T47D (cell line): ENCODE measurements at places on chromosomes 6 and 20.
A peak's percentile ranks its signal among the peaks of the same experiment; 100 is the strongest.

DNA sequence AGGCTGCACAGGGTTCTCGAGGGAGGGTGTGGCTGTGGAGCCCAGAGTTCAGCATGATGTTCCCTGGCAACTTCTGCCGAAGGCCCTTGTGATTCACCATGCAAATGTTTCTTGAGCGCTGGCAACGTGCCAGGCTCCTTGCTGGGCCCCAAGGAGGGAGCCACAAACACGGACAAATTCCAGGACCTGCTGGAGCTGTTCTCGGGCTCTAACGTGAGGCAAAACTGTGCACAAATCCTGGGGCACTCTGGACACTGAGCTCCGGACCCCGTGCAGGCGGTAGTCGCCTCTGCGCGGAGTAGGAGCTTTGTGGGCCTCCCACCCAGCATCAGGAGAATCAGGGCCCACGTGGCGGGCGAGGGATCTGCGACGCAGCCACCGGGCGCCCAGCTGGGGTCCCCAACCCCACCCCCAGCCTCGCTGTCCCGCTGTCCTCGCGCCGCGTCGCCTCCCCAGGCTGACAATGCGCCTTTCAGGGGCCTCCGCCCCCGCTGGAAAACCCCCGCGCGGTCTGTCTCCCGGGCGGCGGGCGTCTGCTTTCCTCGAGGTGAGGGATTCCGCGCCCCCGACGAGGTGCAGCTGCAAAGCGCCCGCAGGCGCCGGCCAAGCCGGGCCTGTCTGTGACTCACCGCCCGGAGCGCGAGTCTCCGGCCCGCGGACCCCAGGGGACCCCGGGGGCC is 31.7 kb upstream of the SCUBE3 start:
- DNase-seq = peak; percentile 46

GRCh38 chr6:139965393-139965792 is 590.9 kb upstream of the CITED2 start:
- no peak for DNase-seq

DNA sequence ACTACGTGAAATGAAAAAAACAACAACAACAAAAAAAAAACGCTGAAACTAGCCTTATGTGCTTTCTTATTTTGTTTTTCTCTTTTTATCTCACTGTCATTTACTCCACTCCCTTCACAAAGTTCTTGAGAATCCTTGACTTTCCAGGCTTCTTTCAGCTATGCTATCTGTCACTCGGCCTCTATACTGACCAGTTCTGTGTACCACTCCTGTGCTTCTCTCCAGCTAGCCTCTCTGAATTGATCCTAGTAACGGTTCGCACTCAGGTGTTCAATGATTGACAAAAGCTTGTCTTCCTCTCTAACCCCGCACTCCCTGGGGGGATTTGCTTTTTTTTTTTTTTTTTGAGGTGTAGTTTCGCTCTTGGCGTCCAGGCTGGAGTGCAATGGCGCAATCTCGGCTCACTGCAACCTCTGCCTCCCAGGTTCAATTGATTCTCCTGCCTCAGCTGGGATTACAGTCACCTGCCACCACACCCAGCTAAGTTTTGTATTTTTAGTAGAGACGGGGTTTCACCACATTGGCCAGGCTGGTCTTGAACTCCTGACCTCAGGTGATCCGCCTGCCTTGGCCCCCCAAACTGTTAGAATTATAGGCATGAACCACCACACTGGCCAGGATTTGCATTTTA is 31.8 kb downstream of the MLIP start:
- no peak for DNase-seq

DNA sequence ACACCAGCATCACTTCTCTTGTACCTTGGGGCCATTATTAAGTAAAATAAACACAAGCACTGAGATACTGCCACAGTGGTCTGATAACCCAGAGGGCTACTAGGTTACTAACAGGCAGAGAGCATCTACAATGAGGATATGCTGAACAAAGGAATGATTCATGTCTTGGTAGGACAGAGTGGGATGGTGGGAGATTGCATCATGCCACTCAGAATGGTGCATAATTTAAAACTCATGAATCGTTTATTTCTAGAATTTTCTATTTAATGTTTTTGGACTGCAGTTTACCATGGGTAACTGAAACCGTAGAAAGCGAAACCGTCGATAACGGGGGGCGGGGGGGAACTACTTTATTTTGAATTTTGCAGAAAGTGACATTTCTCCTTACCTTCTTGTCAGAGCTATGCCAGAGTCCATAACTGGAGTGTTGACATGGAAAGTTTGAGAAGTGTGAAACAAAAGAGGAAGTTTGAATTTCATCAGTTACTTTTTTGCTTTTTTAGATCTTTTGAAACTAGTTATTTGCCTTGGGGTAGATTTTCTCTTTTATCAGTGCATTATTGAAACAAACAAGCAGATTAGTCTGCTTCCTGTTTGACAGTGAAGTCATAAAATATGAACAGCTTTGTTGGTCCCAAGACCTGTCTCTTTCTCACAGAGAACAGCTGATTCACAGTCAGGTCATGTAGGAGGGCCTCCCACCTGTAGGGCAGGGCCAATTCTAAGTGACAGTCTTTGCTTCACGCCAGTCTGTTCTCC is 124.9 kb downstream of the KLHL32 start:
- no peak for DNase-seq

- DNase-seq = no peak
Observed at GRCh38 chr6:161477876-161478425, 204.1 kb upstream of the AGPAT4 start.

DNA sequence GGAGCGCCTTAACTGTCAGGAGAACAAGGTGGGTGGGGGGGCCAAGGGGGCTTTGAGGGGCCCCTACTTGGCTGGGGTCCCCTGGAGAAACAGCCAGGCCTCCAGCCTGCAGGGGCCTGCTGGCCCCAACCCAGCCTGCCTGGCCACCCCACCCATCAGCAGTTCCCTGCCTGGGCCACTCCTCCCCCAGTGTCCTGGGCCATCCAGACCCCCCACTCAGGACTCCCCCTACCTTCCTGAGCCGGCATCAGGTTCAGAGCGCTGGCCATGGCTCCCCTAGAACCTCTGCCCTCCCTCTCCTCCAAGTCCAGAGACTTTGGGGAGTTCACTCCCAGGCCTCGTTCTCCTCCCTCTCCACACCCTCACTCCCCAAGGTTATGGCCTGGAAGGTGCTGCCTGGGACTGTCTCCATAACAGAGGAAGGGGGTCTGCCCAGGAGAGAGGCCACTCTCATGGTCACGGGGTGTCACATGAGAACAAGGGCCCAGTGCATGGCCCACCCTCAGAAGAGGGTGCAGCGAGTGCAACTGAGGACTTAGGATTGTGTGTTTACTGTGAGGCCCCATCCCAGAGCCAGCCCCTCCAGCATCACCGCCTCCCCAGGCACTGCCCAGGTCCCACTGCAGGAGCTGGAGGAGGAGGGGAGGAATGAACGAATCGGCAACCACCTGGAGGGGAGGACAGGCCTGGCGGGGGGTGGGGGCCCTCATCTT is 6.0 kb downstream of the SLC17A9 start:
- no peak for DNase-seq

- DNase-seq = no peak
Observed at GRCh38 chr6:156890627-156891314, 113.6 kb downstream of the ARID1B start.

DNA sequence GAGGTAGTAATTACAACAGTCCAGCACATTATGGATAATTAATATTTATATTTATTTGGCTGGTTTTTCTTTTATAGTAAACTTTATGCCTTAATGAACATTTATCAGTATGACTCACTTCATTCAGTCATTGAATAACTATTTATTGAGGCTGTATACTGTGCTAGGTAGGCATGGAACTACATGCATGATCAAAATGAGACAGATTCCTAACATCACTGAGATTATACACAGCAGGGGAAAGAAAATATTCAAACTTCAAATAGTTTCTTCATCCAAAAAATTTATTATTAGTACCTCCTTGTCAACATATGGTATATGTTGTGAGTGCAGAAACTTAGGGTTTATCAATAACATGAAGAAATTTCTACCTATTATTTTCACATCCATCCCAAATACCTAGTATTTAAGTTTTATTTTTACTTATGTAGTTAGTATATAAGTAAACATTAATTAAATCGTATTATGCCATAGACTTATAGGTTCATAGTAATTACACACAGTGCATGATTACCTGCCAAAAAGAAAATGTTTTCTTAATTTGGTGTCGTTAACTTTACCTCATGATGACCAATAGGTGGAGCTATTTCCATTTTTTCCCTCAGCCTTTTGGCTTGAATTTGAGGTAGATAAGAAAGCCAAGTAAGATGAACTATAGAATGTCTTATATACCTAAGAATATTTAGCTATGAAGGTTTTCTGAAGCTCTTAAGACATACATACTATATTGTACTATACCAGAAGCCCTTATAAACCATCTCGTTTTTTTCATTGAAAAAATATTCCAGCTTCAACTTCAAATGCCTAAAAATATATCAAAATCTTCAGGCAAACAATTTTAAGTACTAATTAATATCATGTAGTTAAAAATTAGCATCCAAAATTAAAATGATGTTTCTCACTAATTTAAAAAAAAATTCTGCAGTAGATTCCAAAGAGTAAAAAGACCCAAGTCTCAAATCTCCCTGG is 12.5 kb upstream of the TMEM30A start:
- no peak for DNase-seq

DNA sequence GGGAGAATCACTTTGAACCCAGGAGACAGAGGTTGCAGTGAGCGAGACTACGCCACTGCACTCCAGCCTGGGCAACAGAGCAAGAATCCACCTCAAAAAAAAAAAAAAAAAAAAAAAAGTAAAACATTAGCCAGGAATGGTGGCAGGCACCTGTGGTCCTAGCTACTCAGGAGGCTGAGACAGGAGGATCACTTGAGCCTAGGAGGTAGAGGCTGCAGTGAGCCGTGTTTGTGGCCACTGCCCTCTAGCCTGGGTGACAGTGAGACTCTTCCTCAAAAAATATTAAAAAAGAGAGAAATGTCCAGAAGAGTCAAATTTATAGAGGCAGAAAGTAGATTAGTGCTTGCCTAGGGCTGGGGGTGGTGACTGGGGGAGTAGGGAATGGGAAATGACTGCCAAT is 6.8 kb upstream of the PIGU start:
- DNase-seq = no peak

DNA sequence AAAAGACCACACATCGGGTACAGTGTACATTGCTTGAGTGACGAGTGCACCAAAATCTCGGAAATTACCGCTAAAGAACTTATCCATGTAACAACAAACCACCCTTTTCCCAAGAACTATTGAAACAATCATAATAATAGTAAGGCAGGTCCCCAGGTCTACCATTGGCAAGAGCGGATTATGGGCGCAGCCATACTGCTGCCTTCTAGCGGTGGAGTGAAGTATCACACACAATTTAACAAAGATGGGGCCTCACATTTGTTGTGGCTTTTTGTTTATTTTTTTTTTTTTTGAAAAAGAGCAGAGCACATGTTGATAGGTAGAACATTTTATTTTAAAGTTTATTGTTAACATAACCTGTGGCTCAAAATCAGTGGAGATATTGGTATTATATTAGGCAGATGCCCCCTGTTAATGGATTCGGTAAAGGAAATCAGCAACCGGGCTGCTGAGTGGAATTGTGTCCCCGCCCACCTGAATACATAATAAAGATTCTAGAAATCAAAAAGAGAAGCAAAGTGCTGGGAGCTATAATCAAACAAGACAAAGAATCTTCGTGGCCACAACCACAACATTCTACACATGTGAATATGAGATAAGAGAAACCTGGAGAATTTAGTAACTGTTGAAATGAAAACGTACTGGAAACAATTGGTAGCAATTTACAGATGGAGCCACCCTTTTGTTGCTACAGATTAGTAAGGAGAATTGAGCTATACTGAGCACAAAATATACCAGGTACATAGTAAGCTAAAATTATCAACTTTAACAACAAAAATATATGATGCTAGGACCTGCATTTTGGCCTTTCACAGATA is 94.2 kb upstream of the EXOC2 start:
- peak; percentile 50 for DNase-seq

DNA sequence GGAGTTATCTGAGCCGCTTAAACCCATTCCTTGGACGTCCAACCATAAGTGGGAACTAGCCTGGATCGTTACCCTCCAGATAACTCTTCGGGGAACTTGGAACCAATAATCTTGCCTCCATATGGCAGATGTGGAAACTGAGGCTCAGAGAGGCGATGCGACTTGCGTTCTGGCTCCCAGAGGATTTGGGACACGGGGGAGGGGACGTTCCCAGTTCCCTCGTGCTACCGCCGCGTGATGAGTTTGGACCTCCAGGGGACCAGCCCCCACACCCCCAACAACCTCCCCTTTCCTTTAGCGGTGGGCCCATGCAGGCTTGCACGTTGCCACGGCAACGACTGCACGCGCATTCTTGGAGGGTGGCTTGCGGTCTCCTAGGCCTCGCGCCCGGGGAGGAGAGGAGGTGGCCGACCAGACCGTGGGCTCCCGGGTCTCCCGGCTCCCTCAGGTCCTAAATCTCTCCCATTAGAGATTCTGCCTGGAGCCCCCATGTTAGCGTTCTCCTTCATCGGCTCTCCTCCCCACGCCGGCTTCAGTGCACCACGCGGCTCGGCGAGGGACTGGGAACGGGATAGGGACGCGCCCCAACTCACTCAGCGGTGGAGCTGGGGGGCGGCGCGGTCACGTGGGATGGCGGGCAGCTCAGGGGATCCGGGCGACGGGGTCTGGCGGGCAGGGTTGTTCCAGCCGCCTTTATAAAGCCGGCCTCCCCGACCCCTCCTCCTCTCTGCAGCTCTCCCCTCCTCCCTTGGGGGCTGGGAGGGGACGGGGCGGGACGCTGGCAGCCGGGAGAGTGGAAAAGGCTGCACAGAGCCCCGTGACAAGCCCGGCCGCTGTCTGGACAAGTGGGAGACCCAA is at the start of gene PLTP:
PLTP (minus strand) TSS at position 670 of the 858 bp plus-strand sequence. CDS start 703 bp downstream, outside the sequence.
- no peak for DNase-seq

DNA sequence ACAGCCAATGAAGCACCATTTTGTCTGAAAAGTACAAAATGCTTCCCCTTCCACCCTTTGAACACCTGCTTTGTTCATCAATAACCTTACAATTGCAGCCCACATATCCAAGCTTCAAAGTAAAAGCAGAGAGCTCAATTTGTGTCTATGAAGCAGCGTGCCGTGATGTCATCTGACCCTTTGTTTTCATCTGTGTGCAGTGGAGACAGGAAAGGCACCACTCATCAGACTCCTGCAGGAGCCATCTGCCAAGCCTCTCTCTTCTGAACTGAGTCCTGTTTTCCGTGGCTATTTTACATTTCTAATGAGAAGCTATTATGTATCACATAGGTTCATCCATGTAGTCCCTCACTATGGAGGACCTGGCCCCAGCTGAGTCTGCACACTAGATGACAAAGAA is 7.5 kb upstream of the LY86 start:
- DNase-seq = no peak

DNA sequence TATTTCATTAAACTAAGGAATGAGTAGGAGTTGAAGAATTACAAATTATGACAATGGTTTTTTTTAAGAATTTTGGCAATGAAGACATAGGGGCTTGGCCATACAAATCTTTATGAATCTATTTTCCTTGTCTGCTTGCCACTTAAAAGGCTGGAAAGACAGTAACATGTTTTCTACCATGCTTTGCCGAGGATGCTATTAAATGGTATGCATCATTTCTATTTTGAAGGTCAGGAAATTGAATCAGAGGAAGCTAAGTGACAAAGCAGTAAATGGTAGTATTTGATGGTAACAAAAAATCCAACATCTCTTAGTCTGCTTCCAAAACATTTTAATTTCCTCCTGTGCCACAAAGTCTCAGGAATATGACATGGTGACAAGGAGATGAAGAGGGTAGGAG is 287.2 kb downstream of the RFPL4B start:
- no peak for DNase-seq

- DNase-seq = no peak
Observed at GRCh38 chr20:57573242-57573641, 12.3 kb downstream of the PCK1 start.
